ENCODE measurements at places on chromosomes 4 and X.

DNA sequence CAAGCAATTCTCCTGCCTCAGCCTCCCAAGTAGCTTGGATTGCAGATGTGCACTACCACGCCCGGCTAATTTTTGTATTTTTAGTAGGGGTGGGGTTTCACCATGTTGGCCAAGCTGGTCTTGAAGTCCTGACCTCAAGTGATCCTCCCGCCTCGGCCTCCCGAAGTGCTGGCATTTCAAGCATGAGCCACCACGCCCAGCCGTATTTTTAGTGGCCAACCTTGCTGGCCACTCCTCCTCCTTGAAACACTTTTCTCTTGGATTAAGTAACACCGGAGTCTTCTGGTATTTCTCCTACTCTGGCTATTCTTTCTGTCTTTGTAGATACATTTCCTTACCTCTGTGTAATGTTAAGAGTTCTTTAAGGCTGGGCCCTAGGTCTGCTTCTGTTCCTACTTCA is 11.1 kb upstream of the RPL39 start:
- DNase-seq: no peak

DNA sequence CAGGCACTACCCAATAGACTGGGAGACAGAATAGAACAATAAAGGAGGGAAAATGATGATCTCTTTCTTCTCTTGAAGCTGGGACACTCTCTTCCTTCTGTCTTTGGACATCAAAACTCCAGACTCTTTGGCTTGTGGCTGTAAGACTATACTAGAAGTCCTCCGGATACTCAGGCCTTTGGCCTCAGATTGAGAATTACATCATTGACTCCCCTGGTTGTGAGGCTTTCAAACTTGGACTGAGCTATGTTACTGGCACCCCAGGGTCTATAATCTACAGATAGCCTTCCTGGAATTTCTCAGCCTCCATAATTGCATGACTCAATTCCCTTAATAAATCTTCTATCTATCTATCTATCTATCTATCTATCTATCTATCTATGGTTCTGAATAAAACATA is 294.2 kb upstream of the CT83 start:
- no peak for DNase-seq

DNA sequence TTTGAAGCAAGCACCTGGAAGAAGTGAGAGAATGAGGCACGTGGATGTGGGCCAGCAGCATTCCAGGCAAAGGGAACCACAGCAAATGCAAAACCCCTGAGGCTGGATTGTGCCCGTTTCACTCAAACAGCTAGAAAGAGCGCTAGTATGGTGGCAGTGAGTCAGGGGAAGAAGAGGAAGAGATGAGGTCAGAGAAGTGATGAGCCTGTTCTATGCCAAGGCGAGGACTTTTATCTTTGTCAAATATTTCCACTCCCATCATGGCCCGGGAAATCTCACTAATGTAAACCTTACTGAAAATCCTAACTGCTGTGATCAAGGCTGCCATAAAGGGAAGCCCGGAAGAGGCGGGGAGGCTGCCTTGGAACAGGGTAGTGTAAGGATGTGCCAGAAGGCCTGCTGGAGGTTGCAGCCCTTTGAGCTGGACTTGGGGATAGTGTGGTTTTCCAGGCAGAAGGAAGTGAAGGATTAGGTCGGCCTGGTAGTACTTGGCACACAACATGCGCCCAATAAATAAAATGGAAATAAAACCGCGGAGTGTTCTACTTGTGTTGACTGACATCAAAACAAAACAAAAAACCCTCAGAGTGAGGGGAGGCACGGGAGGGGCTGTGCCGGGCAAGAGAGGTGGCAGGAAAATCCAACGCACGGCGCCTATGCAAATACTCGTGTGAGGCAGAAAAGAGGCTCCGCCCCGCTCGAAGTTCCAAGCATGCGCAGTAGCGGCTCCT is 1.2 kb upstream of the CDK16 start:
- peak; percentile 14 for DNase-seq

- peak; percentile 33 for DNase-seq
These were observed 36.9 kb downstream of the NLGN3 start for GRCh38 chrX:71181558-71181909.

DNA sequence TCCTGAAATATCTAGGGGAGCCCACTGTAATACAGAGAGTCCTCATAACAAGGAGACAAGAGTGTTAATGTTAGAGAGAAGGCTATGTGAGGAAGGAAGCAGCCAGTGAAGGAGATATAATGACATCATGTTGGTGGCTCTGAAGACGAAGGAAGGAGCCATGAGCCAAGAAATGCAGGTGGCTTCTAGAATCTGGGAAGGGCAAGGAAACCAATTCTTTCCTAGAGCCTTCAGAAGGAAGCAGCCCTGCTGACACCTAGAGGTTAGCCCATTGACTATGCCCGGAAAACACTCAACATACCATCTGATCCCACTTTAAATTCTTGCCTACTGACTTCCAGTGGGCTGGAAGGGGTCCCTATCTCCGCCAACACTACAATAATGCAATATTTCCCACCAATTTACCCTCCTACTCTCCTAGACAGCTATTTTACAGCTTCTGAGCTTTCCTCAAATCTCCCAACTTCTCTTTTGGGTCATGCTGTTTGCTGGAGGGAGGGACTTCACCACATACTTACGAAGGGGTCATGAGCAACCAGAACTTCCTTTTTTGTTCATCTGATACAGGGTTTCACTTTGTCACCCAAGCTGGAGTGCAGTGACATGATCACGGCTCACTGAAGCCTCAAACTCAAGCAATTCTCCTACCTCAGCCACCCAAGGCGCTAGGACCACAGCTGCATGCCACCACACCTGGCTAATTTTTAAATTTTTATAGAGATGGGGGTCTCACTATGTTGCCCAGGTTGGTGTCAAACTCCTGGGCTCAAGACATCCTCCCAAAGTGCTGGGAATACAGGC is 25.2 kb upstream of the G3BP2 start:
- no peak for DNase-seq

- DNase-seq: no peak
These were observed 179.3 kb upstream of the GEMIN8 start for GRCh38 chrX:14209034-14209433.

- DNase-seq: peak; percentile 84
These were observed 48.1 kb upstream of the FAM9C start for GRCh38 chrX:13092455-13092941.

GRCh38 chrX:115679460-115679859 is 118.5 kb downstream of the PLS3 start:
- DNase-seq: no peak

GRCh38 chr4:140807491-140808252 is 51.5 kb upstream of the TBC1D9 start:
- DNase-seq: no peak

DNA sequence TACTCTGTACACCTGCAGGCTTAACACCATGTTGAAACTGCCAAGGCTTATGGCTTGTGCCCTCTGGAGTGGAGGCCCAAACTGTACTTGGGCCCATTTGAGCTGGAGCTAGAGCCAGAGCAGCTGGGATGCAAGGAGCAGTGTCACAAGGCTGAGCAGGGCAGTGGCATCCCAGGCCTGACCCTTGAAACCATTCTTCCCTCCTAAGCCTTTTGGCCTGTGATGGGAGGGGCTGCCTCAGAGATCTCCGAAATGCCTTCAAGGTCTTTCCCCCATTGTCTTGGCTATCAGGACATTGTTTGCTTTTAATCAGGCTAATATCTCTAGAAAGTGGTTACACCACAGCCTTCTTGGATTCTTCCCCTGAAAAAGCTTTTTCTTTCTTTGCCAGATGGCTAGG is 10.9 kb upstream of the PNMA5 start:
- no peak for DNase-seq

DNA sequence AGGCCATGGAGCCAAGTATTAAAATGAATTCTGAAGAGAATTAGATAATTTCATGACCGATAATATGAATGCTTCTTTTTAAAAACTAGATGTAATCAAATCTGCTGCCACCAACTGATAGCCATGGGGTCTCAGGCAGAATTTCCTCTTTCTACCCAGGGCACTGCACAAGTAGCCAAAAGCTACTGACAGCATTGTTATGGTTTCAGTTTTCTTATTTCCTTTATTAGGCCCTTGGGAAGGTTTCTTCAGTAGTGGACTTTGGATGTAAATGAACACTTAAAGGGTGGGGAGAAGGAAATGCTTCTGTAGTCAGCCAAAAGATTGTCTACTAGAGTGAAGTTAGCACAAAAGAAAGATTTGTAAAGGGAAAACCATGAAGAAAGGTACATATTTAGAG is 686.0 kb downstream of the ADGRL3 start:
- DNase-seq: no peak

DNA sequence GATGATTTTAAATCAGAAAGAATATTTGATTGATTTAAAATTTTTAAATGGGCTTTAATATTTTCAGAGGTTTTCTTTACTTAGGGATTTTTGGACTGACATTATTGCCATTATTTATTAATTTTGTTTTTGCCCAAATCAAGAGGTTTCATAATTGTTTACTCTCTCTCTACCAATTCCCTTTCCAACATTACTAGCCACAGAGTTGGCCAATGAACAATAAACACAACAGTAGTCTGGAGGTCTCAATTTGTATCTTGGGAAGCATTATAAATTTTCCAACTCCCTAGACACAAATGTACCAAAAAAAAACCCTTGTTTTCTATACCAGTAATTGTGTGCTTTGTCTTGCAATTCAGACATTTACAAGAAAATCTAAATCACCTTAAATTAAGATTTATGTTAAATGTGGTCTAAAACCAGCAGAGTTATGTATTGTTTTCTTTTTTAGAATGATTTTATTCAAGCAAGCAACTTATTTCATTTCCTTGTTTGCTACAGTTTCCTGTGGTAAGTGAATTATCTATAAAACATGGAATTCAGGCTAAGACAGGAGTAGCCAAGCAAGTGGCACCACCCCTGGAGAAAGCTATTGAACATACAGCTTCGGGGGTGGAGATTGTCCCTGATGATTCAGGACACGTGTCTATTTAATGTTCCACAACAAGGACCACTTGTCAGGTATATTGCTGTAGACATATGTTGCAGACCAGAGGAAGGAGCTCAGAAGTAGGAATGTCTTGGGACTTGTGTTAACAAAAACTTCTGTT is 622 bp downstream of the KLKB1 start:
- DNase-seq: no peak

GRCh38 chrX:39331082-39331704 is 529.9 kb downstream of the MID1IP1 start:
- no peak for DNase-seq
